ENCODE measurements at places on chromosomes 13 and 19.

DNA sequence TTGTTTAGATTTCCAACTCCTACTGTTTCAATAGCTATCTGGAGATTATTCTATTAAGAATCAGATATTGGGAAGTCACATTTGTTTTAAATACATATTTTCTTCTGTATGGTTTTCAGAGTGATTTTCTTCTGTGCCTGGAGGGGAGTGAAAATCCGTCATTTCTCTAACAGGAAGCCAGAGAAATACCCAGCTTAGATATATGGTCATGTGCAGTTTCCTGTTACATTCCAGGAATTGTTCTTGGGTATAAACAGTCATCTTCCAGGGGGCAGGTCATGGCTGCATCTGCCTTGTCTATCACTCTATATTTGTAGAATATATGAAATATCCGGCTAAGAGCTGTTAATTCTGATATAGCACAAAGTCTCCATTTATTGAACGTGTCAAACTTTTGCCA is 77.5 kb upstream of the MIR17HG start:
- no peaks in the 10 kb centered on the region for H3K36me3 ChIP-seq
- DNase-seq = no peak
- no peak overlapping the region for H3K4me3 ChIP-seq
- no peaks in the 10 kb centered on the region for H3K27me3 ChIP-seq
- no peaks in the 10 kb centered on the region for H3K4me1 ChIP-seq

- DNase-seq = no peak
- H3K4me3 ChIP-seq = no peak overlapping the region
- H3K36me3 ChIP-seq = no peaks in the 10 kb centered on the region
- no peak overlapping the region for H3K27ac ChIP-seq
These were observed 1.8 kb upstream of the NEK5 start for GRCh38 chr13:52130641-52131040.

GRCh38 chr13:60584976-60585375 is 188.0 kb downstream of the TDRD3 start:
- no peaks in the 10 kb centered on the region for H3K27me3 ChIP-seq
- H3K4me1 ChIP-seq = peaks cover 9% of the 10 kb centered on the region
- no peaks in the 10 kb centered on the region for H3K36me3 ChIP-seq

- no peaks in the 10 kb centered on the region for H3K36me3 ChIP-seq
- DNase-seq = no peak
- no peak overlapping the region for H3K4me3 ChIP-seq
- peaks cover 7% of the 10 kb centered on the region for H3K4me1 ChIP-seq
These were observed 9.6 kb downstream of the CEBPA start for GRCh38 chr19:33292595-33293254.

DNA sequence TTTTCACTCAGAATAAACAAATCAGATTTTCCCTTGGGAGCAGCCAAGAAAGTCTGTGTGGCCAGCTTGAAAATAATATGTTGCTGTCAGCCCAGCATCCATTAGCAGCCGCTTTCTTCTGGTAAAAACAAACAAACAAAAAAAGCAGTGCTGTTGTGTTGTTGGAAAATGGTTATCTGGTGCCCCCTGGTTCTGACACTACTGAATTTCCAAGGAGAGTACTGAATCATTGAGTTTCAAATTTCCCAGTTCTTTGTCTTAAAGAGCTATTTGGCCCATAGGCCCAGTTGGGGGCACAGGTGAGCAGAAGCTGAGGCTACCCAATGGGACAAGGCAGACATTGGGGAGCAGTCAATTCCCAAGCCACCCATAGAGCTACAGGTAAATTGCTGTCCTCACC is 995.9 kb downstream of the UQCRFS1 start:
- H3K4me3 ChIP-seq = no peak overlapping the region
- H3K36me3 ChIP-seq = no peaks in the 10 kb centered on the region
- peaks cover 4% of the 10 kb centered on the region for H3K4me1 ChIP-seq

DNA sequence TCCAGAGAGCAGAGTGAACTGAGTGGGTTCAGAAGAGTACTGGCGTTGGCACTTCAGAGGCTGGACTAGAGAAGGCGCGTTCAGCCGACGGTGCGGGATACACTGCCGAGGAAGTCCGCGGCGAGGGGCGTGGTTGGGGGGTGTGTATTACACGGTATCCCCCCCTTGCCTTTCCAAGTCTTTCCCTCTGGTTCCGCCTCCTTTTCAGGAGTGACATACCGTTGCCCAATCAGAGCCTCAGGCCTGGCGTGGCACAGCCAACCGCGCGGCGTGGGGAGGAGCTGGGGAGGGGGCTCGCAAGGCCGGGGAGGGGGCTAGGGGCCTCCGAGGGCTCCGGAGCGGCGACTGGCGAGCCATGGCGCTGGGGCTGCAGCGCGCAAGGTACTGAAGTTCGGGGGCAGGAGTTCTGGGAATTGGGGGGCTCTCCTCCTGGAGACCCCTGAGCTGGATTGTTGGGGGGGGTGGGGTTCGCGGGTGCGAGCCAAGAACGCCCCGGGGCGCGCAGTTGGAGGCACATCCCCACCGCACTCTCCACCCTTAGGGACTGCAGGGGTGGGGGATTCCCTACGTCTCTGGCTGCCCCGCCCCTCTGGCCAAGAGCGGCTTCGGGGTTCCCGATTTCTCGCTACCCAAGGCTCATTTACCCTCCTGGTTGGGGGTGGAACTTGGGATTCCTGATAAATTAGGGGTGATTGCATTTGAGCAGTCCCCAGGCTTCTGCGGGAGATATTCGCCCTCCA is at the start of gene HIF3A:
Gene HIF3A, plus strand, starts transcription at position 321 of the 740 bp plus-strand sequence. Its CDS starts 35 bp downstream, at position 356.
- peak; percentile 97 for DNase-seq
- no peaks in the 10 kb centered on the region for H3K27me3 ChIP-seq
- no peak within 1 kb of the TSS for H3K27ac ChIP-seq
- H3K4me1 ChIP-seq = peaks cover 33% of the 10 kb centered on the region
- peak within 1 kb of the TSS; percentile 84 for H3K4me3 ChIP-seq
- no peaks in the 10 kb centered on the region for H3K36me3 ChIP-seq

- H3K27me3 ChIP-seq = no peaks in the 10 kb centered on the region
- no peaks in the 10 kb centered on the region for H3K36me3 ChIP-seq
- H3K27ac ChIP-seq = no peak overlapping the region
- no peak for DNase-seq
- H3K4me1 ChIP-seq = peaks cover 1% of the 10 kb centered on the region
These were observed 58.2 kb downstream of the USP12 start for GRCh38 chr13:27113436-27113835.
